ENCODE measurements at places on chromosomes 13 and 19. TPM values are rescaled to one million over a fixed set of nuclear protein-coding genes. Genes with fewer than 3 reads are reported as not detected.
A peak's percentile ranks its signal among the peaks of the same experiment; 100 is the strongest.

The GRIN3B gene
- 1.4 TPM for total RNA-seq

- peak; percentile 71 for DNase-seq
Measured at GRCh38 chr19:2171349-2172145, 7.8 kb downstream of the DOT1L start.

GRCh38 chr19:31127134-31127967, 221.9 kb downstream of the TSHZ3 start:
- no peak for DNase-seq

The MEIOSIN gene
- 0.07 TPM for total RNA-seq

DNA sequence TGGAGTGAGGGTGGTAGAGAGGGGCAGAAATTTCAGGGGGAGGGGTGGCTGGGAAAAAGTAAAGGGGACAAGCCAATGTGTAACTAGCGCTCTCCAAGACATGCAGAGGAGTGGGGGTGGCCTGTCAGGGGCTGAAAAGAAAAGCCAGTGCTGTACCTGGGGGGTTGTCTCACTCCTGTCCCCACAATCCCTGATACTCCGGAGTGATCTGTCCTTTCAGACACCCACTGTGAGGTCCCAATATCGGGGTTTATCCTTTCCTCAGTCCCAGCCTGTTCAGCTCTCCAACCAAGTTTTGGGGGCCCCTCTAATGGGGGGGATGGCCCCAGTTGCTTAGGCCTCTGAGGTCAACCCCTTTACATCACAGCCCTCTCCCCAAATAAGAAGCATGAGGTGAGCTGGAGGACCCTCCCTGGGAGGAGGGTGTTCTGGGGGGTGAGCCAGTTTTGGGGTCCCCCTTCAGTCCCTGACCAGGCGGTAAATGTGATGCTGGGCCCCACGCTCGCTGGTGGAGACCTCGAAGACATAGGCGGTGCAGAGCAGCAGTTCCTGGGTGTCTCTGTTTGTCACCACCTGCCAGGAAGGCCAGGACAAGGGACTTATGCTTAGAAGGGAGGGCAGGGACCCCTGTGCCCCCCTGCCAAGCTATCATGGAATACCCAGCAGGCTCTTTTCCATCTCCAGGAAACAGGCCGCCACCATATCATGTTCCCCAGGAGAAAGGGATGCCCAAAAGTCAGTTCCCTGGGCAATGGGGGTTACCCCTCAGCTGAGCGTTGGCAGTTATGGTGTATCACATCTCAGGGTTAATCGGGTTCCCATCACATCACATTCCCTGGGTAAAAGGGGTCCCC, 5.9 kb downstream of the CD37 start:
- DNase-seq, result no peak

The FAM32A gene
- total RNA-seq, result 90.4 TPM

DNA sequence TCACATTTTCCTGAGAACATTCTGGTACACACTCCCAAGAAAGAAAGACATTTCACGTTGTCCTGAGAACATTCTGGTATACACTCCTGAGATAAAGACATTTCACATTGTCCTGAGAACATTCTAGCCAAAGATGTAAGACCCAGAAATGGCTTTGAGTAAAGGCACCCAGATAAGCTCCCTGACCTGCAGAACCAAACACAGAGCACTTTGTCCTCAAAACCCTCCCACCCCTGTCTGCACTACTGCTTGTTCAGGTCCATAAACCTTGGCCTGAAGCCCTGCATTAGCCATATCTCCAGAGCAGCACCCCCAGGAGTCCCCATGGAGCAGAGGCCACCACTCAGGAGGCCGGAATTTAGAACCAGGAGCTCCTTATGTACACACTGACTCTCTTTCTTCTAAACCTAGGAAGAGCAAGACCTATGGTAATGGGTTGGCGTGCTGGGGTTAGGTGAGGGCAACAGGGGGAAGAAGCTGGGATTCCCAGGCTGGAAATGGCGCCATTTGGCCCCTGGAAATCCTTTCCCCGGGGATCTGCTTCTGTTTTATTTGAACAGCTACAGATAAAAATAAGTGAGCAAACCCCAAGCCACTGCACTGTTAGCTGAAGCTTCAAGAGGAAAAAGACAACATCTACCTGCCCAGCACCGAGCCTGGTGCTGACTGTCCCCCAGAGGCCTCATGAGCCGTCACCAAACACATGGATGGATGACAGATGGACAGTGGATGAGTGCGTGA, 13.7 kb downstream of the GAS6 start:
- no peak for DNase-seq

The KCTD4 gene
- total RNA-seq, result not detected

- DNase-seq, result no peak
Measured at GRCh38 chr19:17557466-17557865, 2.0 kb downstream of the COLGALT1 start.

DNA sequence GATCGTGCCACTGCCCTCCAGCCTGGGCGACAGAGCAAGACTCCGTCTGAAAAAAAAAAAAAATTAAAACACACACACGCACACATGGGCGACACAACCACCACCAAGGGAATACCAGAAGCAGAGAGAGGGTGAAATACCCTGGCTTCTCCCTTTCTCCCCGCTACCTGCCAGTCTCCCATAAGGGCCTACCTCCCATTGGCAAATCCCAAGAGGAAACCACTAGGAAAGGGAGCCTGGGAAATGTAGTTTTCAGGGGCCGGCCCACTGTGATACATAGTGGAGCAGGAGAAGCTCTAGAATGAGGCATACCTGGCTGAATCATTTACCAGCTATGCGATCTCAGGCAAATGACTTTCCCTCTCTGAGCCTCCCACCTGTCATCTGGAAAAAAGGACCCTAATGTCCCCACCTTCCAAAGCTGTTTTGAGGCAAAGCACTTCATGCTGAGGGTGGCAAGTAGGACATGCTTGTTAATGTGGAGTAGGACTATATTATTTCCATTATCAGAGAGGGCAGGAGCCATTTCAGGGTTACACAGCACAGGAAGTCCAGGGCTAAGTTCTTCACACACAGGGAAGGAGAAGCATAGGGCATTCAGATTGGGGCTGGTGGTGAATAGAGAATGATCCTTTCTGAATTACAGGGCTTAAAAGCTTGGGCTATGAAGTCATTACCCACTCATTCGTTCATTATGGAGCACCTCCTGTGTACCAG, 14.3 kb upstream of the HNRNPUL1 start:
- DNase-seq, result no peak

The ZNF492 gene
- total RNA-seq, result not detected

The LYPD3 gene
- total RNA-seq, result 1.8 TPM

GRCh38 chr19:29650772-29651387, 14.4 kb upstream of the PLEKHF1 start:
- DNase-seq, result no peak

The SIAH3 gene
- not detected for total RNA-seq

The RAP2A gene
- 32.1 TPM for total RNA-seq

- peak; percentile 15 for DNase-seq
Measured at GRCh38 chr13:113915012-113915763, 51.3 kb upstream of the GAS6 start.

DNA sequence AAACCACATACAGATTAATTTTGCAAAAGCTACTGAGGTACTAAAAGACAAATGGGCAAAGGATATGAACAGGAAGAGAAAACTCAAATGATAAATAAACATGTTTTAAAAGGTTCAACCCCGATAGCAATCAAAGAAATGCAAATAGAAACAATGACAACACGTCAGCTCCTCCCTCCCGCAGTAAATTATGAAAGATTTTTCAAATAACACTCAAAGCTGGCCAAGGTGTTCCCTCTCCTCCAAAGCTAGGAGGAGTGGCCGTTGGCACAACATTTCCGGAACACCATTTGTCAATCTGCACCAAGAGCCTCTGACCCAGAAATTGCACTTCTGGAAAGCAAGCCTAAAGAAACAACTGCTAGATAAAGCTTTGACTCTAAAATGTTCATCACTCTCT, 28.3 kb downstream of the INSR start:
- DNase-seq, result no peak

DNA sequence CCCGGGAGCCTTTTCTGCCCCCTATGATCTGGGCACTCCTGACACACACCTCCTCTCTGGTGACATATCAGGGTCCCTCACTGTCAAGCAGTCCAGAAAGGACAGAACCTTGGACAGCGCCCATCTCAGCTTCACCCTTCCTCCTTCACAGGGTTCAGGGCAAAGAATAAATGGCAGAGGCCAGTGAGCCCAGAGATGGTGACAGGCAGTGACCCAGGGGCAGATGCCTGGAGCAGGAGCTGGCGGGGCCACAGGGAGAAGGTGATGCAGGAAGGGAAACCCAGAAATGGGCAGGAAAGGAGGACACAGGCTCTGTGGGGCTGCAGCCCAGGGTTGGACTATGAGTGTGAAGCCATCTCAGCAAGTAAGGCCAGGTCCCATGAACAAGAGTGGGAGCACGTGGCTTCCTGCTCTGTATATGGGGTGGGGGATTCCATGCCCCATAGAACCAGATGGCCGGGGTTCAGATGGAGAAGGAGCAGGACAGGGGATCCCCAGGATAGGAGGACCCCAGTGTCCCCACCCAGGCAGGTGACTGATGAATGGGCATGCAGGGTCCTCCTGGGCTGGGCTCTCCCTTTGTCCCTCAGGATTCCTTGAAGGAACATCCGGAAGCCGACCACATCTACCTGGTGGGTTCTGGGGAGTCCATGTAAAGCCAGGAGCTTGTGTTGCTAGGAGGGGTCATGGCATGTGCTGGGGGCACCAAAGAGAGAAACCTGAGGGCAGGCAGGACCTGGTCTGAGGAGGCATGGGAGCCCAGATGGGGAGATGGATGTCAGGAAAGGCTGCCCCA, 8.5 kb upstream of the CEACAM7 start:
- DNase-seq, result peak; percentile 35

- no peak for DNase-seq
Measured at GRCh38 chr19:55492362-55492944, 4.2 kb downstream of the SSC5D start.

The PALM gene
- total RNA-seq, result 23.6 TPM

DNA sequence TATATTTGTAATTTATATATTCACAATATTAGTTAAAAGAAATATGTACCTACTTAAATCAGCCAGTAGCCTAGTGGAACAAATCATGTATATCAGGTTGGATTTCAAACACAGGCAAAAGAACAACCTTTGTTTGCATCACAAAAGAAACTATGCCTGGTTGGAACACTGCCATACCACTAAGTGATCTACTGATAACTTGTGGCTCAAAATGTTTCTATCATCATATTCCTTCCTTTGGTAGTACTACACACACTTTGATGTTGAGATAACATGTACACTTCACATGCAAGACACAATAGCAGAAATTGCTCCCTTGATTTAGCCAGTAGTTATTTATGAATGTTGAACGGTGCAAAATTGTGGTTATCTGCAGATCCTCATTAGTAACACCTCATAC, 146.0 kb upstream of the GPC6 start:
- no peak for DNase-seq

The NLRP7 gene
- total RNA-seq, result 1.1 TPM

The PGLYRP1 gene
- total RNA-seq, result not detected

The MEDAG gene
- total RNA-seq, result 0.88 TPM

- no peak for DNase-seq
Measured at GRCh38 chr19:29741776-29742175, 26.7 kb upstream of the C19orf12 start.

DNA sequence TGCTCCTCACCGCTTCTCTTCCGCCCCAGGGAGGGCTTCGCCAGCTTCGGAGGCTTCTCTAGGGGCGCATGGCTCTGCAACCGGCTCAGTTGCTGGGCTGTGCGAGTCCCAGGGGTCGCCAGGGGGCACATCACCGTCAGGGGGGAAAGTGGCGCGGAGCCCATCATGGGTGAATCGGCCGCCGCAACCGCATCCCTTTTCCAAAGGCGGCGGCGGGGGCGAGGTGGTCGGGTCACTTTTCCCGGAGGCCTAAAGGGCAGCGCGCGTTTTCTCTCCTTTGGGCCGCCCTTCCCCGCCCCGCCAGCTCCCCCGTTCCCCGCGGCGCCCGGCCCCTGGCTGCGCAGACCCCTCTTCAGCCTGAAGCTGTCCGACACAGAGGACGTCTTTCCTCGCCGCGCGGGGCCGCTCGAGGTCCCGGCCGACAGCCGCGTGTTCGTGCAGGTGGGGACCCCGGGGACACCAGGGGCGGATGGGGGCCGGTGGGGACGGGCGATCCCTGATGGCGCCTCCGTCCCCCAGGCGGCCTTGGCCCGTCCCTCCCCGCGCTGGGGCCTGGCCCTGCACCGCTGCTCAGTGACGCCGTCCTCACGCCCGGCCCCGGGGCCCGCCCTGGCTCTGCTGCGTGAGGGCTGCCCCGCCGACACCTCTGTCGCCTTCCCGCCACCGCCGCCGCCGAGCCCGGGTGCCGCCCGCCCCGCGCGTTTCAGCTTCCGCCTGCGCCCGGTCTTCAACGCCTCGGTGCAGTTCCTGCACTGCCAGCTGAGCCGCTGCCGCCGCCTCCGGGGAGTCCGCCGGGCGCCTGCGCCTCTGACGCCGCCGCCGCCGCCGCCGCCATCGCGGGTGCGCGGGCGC, 1.7 kb downstream of the TGFBR3L start:
- peak; percentile 59 for DNase-seq

DNA sequence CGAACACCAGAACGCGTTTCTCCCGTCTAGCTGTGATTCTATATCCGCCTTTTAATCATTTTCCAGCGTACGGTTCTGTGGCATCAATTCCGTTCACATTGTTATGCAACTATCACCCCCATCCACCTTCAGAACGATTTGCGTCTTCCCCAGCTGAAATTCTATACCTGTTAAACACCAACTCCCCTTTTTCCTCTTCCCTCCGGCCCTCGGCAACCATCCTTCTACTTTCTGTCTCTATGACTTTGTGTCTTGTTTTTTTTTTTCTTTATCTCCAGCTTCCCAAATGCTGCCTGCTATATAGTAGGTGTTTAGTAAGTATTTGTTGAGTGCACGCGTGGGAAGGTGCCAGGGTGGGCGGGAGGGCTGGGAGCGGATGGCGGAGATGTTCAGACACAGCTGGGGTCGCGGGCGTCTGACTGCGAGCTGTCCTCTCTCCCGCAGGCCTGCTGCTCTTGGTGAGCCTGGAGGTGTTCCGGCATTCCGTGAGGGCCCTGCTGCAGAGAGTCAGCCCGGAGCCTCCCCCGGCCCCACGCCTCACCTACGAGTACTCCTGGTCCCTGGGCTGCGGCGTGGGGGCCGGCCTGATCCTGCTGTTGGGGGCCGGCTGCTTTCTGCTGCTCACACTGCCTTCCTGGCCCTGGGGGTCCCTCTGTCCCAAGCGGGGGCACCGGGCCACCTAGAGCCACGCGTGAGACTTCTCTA, 20.2 kb downstream of the CACNG6 start:
- peak; percentile 63 for DNase-seq

DNA sequence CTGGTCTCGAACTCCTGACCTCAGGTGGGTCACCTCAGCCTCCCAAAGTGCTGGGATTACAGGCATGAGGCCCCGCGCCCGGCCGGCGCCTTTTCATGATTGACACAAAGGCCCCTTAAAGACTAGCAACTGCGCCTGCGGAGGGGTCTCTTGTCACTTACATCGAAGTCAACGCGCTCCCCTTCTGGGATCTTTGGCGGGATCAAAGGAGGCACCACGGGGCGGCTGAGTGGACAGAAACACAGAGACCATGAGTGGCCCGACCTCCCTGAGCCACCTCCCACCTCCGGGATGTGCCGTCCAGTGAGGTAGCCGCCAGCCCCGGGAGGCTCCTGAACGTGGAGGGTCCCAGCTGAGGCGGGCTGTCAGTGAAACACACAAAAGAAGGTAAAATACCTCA, 7.3 kb downstream of the TNNT1 start:
- DNase-seq, result peak; percentile 55

- DNase-seq, result no peak
Measured at GRCh38 chr13:27133889-27134288, 37.7 kb downstream of the USP12 start.
